ENCODE measurements at places on chromosomes 2 and 18. TPM values are rescaled to one million over a fixed set of nuclear protein-coding genes. Genes with fewer than 3 reads are reported as not detected.

The TLX2 gene
- polyA plus RNA-seq: not detected

- no peak for DNase-seq
These were observed 62.1 kb upstream of the ACKR3 start for GRCh38 chr2:236507393-236508085.

DNA sequence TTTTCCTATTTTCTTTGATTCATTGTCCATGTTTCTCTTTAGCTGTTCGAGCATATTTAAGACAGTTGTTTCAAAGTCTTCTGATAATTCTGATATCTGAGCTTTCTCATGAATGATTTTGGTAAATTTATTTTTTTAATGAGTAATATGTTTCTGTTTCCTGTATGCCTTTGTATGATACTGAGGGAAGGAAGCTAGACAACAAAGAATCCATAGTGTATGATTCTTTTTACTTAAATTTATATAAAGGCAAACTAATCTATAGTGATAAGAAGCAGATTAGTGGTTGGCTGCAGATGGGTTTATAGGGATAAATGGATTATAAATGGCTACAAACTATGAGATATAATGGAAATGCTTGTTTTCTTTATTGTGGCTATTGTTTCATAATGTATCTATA lies 352.7 kb upstream of the CDH2 start:
- DNase-seq: no peak

DNA sequence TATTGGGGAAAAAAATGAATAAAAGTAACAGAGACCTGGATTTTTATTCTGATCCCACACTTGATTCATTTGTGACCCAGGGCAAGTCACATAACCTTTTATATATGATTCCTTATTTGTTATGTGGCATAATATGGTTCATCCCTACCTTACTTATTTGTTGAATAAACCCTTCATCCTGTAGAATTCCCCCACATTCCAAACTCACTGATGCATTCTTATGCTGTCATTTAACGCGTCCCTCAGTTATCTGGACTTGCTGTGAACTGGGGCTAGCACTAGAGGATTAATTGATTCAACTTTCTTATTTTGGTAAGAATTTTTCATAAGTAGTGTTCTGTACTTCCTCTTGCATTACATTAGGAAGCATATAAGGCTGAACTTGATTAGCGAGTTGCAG lies 384.7 kb upstream of the RAB12 start:
- DNase-seq: no peak

DNA sequence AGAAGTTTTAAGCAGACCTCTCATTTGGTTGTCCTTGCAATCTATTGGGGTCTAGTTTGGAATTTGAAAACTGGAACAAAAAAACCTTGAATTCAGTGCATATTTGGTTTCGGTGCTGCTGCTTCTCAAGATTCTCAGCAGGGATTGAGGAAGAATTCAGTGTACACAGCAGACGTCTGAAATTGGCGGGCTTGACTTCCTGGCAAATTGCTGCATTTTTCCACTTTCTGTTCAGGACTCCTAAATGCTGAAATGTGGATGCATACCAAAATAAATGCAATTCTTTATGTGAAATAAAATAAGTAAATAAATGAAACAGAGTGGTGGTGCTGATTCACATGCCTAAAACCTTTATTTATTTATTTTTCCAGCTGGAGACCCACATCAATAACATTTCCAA lies 332.4 kb upstream of the KYNU start:
- no peak for DNase-seq

GRCh38 chr18:78861116-78861515 lies 118.5 kb upstream of the SALL3 start:
- no peak for DNase-seq

GRCh38 chr2:201930831-201931230 lies 102.8 kb upstream of the FZD7 start:
- no peak for DNase-seq

All from CD14-positive monocyte (primary cell).